ENCODE measurements at places on chromosomes 1 and 21.

DNA sequence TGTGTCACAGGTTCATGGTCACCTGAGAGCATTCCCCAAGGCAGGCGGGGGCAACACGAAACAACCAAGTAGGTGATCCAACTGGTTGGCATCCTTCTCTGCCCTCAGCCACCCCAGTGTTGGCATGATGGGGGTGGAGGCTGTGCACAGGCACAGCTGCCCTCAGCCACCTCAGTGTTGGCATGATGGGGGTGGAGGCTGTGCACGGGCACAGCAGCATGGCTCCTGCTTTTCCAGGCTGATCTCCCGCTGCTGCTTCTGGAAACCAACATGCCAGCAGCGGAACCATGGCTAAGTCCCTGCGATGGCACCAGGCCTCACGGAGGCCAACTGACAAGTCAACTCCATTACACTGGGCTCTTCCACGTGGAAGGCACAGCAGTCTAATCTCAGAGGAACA, 447.8 kb downstream of the PTPRU start:
- no peak for DNase-seq

DNA sequence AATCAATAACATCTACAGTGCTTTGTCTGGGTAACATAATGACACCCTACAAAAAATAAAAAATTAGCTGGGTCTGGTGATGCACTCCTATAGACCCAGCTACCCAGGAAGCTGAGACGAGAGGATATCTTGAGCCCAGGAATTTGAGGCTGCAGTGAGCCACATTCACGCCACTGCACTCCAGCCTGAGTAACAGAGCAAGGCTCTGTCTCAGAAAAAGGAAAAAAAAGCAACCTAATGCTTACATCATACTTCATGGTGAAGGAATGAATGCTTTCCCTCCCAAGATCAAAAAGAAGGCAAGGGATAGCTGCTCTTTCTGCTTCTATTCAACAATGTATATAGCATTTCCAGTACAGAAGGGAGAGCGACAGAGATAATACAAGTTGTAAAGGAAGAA, 24.2 kb upstream of the CTTNBP2NL start:
- no peak for DNase-seq

- no peak for DNase-seq
These were observed 62.3 kb upstream of the FMN2 start for GRCh38 chr1:240029418-240029817.

DNA sequence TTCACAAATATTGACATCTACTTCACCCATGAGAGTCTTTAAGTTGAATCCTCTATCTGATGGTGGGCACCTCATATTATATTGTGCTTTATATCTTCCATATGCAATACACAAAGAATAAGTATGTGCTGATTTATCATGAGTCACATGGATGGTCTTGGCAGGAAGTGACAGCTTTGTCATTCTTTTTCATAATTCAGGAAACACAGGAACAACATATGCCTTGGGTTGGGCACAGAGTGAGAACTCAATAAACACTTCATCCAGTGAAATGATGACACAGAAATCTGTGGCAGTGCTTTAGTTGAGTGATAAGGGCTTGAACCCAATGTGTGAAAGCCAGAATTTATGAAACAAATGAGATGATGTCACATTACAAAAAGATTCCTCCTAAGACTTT, 41.2 kb downstream of the GADD45A start:
- DNase-seq = no peak

- no peak for DNase-seq
These were observed 5.9 kb downstream of the RCSD1 start for GRCh38 chr1:167635941-167636340.

DNA sequence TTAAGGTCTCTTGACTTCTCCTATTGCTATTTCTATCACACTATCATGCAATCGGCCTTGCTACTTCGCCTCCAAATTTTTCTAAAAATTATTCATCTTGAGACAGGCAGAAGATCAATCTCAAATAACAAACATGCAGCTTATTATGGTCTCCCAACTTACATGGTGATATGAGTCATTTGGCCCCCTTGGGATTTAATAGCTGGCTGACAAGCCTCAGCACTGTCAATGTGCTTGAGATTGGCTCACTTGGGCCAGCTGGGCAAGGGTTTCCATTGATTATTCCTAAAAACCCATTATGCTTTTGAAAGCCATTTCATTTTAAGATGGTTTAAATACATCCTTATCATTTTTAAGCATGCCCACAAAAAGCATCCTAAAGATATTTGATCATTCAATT, 224.5 kb upstream of the NFIA start:
- DNase-seq = no peak

GRCh38 chr1:234702342-234703000, 92.5 kb upstream of the IRF2BP2 start:
- DNase-seq = no peak

DNA sequence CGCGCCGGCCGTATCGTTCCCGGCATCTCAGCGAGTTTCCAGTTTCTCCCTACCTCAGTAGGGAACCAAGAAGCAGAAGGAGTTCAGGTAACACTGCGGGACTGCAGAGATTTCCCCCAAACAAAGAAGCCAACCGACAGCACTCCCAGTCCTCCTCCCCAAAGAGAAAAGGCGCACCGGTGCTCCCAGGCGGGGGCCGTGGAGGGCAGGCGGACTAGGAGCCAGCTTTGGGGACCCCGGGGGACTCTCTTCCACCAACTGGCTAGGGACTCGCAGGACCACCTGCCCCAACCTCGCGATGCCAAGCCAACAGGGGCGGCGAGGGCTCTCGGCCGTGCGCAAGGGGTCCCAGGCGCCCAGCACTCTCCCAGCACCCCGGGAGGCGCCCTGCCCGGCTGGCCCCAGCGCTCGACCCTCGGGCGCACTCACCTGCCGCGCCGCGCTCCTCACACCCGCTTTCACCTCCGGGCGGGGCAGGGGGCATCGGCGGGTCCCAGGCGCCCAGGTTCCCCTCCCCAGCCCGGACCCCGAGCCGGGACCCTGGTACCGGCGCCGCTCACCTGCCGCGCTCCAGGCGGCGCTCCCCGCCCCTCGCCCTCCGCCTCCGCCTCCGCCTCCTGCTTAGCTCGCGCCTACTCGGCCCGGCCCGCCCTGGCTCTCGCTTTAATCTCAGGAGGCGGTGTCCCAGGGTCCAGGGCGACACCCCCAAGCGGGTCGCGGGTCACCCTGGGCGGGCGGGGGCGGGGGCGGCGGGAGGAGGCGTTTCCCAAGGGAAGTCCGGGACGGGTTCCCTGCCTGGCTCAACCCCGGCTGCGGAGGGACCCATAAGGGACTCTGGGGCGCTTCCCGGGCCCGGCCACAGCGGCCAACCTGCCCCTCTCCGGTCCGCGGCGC, at the start of gene TMPRSS2:
Gene TMPRSS2, minus strand, starts transcription at position 638 of the 894 bp plus-strand sequence. CDS start 10,025 bp downstream, outside the sequence.
- no peak for DNase-seq

DNA sequence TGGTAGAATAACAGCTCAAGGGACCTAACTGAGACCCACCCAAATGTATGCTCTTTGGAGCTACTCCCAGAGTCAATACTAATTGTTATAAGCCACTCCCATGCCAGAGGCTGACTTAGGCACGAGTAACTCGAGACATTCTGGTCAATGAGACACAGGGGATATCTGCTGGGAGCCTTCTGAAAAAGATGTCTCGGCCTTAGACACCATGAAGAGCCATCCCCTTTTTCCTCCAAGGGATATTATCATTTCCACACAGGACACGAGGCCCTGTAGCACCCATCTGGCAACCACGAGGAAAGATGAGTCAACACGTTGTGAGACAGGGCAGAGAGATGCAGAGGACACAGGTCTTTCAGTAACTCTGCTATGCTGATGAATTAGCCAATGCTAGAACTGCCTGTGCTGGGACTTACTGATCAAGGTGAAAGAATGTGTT, 30.7 kb downstream of the ITPKB start:
- no peak for DNase-seq

GRCh38 chr1:93738075-93738622, 56.5 kb upstream of the BCAR3 start:
- DNase-seq = no peak

GRCh38 chr21:46307625-46308024, 16.0 kb downstream of the C21orf58 start:
- no peak for DNase-seq

- no peak for DNase-seq
These were observed 7.5 kb upstream of the ZNF648 start for GRCh38 chr1:182069028-182069466.

DNA sequence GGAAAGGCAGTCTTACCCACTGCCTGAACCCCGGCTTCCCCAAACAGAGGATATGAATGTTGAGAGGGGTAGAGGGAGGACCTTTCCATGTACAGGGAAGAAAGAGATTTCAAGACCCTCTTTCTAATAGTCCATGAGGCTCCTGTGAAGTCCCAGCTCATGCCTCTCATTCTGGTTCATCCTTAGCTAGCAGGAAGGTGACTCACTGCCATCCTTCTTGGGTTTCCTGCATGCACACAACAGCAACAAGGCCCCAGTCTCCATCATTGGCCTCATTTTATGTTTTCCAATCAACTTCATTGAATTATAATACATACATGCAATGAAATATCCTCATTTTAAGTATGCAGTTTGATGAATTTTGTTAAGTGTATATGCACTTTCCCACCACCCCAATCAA, 46.2 kb downstream of the SYT2 start:
- DNase-seq = no peak

- DNase-seq = no peak
These were observed 33.8 kb downstream of the THAP3 start for GRCh38 chr1:6658359-6659060.

DNA sequence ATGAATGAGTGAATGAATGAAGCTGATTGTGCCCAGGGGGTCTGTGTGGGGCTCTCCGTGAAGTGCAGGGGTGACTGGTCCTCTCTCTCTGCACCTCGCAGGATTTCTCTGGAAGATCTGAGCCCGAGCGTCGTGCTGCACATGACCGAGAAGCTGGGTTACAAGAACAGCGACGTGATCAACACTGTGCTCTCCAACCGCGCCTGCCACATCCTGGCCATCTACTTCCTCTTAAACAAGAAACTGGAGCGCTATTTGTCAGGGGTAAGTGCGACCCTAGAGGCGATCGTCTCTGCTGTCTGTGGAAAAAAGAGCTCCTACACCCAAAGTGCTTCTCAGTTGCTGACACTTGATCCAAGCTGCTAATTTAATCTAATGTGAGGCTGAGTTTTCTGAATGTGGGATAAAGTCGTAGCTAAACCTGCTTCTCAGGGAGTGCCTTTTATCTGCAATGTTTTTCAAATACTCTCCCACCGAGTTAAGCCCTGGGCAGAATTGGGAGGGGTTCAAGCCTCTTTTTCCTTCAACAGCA, 101.7 kb downstream of the HUNK start:
- DNase-seq = no peak

- no peak for DNase-seq
These were observed 21.8 kb upstream of the RUNX3 start for GRCh38 chr1:24951810-24952412.

GRCh38 chr1:153210206-153210605, 7.0 kb downstream of the LELP1 start:
- no peak for DNase-seq

GRCh38 chr1:197915862-197916499, 1.2 kb upstream of the LHX9 start:
- DNase-seq = no peak

DNA sequence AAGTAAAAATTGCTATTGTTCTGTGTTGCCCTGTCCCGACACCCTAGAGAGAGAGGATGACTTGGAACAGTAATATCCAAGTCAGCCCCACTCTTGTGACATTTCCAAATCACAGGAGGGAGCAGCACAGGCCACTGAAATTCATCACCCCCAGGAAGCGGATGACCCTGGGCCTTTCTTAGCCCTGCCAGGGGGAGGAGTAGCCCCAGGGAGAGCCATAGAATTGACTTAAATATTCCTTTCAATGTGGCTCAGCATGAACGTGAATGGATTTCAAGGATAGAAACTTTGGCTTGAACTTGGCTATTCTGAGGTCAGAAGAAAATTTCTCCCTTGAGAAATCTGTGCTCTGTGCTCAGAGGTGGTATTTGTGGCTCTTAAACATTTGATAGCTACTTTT, 80.6 kb downstream of the CENPF start:
- no peak for DNase-seq

GRCh38 chr1:38818175-38818976, 41.2 kb downstream of the RRAGC start:
- peak; percentile 19 for DNase-seq

GRCh38 chr1:157092831-157093230, 6.8 kb downstream of the ETV3L start:
- DNase-seq = no peak

DNA sequence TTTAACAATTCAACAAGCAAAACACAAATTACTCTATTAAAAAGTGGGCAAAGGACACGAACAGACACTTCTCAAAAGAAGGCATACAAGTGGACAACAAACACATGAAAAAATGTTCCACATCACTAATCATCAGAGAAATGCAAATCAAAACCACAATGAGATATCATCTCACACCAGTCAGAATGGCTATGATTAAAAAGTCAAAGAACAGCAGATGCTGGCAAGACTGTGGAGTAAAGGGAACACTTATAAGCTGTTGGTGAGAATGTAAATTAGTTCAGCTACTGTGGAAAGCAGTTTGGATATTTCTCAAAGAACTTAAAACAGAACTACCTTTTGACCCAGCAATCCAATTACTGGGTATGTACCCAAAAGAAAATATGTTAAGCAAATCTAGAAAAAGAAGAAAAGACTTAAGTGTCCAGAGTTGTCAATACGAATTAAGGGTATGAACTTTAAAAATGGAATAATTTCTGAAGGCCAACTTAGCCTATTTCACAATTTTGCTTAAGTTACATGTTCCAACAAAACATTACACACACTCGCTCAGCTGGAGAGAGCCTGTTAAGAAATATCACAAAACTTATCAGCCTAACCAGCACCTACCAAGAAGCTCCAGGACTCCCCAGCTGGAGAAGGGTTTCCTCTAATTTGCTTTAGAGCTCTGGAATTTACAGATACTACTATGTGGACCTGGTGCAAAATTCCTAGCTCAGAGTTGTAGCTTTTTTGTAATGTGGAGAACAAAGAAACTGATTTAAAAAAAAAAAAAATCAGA, 232.1 kb downstream of the DUSP10 start:
- DNase-seq = no peak

DNA sequence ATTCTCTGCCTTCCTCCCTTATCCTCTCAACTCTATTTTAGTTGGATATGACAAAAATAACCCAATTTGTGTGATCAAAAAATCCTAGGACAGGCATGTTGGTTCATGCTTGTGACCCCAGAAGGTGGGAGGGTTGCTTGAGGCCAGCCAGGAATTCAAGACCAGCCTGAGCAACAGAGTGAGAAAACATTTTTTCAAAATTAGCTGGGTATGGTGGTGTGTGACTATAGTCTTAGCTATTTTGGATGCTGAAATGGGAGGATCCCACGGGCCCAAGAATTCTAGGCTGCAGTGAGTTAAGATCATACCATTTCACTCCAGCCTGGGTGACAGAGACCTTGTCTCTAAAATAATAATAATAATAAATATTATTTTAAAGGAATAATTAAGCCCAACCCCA, 1383.1 kb upstream of the ADGRL2 start:
- DNase-seq = no peak
